Activated CD4-positive, alpha-beta T cell treated with anti-CD3 and anti-CD28 coated beads, Interleukin-2, amount 50 U/mL, for 4 hours (primary cell): ENCODE measurements at places on chromosomes 12 and 14.

GRCh38 chr12:128018067-128018466 lies 248.9 kb upstream of the TMEM132C start:
- DNase-seq = no peak

DNA sequence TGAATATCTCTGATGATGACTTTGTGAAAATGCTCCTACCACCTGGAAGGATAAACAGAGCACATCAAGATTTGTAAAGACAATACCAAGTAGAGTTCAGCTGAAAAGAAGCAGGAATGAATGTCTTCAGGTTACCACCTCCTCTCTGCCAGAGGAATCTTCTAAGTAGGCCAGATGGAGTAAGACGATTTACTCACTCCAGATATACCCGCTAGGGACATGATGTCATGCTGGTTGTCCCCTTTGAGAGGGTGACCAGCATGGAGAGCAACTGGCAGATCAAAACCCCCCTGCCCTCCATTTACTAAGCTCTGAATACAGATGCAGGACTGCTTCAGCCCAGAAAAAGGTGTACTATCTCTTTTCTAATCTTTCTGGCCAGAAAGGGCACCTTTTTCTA lies 39.3 kb upstream of the HSPB8 start:
- no peak for DNase-seq

DNA sequence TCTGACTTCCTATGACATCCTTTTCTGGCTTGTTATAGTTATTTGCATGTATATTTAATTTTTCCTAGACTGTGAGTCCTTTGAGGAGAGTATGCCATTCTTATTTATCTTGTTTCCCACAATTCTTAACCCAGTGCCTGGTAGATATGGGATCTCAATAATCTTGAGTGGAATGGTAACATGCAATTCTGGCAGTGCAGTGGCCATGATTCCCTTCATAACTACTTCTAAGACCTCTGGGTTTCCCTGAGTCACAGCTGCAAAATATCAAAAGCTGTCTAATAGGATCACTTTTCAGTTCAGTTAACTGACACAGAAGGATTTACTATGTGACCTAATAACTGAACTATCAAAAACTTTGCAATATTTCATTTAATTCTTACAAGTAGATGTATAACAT lies 135.0 kb downstream of the ADAMTS20 start:
- no peak for DNase-seq

- DNase-seq = no peak
Observed at GRCh38 chr12:49541911-49542505, 3.2 kb downstream of the KCNH3 start.

- no peak for DNase-seq
Observed at GRCh38 chr12:71840231-71840847, 780 bp downstream of the TBC1D15 start.
